Vagina (tissue), 2 donors: ENCODE measurements at places on chromosomes 7 and 10.

GRCh38 chr7:45064047-45064725 lies 24.6 kb downstream of the NACAD start:
- DNase-seq: no peak

DNA sequence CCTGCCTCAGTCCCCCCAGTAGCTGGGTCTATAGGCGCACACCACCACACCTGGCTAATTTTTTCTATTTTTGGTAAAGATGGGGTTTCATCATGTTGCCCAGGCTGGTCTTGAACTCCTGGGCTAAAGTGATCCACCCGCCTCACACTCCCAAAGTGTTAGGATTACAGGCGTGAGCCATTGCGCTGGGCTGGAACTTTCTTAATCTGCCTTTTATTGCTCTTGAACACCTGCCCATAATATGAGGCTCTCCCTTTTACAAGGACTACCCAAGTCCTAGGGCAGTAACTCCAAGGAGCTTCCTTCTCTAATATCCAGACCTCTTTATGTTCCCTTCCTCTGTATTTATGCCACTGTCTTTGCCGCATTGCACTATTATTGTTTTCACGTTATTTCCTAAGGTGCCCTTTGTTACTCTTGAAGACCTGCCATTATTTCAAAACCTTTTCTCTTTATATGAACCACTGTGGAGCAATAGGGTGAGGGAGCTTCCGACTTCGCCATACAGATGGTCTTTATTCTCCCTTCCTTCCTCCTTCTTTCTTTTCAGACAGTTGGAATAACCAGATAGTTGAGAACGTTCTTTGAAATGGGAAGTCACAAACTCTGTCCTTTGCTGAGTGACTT lies 36.3 kb upstream of the TCF7L2 start:
- DNase-seq: no peak

DNA sequence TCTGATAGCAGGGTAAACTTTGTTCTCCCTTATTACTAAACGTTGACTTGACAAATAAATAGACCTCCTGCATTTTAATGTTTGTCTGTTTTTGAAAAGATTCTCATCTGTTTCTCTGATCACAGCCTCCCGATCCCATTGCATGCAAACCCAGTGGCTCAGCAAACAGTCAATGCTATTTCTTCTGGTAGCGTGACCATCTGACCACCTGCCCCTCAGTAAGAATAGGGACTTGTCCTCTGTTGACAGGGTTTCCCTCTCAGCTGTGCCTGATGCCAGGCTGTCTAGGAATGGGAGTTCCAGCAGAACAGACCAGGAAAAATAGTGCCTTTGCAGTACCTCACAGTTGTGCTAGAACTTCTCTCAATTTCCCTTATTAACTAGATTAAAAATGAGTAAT lies 40.7 kb upstream of the EBLN1 start:
- DNase-seq: no peak

DNA sequence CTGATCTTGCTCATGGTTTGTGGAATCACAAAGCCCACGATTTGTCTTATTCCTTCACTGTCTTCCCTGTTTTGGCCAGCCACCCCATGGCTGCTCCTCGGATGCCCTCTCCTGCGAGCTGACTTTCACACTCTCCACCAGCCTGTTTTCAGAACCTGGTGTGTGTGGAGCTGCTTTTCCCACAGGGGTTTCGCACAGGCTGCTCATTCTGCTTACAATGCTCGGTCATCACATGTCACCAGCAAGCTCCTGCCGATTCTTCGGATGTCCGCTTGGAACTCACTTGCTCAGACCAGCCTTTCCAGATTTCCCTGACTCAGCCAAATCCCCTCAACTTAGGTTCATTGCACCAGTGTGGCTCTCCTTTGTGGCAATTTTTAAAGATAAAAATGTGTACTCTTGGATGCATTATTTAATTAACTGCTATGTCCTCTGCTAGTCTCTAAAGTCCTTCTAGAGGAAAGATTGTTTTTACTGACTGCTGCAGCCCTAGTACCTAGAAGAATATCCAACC lies 1018.6 kb upstream of the LRRTM3 start:
- no peak for DNase-seq

GRCh38 chr10:8254350-8254749 lies 199.9 kb downstream of the GATA3 start:
- no peak for DNase-seq

- no peak for DNase-seq
Observed at GRCh38 chr10:95125582-95125981, 56.3 kb upstream of the CYP2C8 start.

GRCh38 chr10:99457813-99458212 lies 27.4 kb upstream of the GOT1 start:
- no peak for DNase-seq

- no peak for DNase-seq
Observed at GRCh38 chr10:102661658-102662028, 17.4 kb downstream of the TRIM8 start.

- DNase-seq: no peak
Observed at GRCh38 chr7:76225379-76225778, 23.7 kb downstream of the SRRM3 start.

DNA sequence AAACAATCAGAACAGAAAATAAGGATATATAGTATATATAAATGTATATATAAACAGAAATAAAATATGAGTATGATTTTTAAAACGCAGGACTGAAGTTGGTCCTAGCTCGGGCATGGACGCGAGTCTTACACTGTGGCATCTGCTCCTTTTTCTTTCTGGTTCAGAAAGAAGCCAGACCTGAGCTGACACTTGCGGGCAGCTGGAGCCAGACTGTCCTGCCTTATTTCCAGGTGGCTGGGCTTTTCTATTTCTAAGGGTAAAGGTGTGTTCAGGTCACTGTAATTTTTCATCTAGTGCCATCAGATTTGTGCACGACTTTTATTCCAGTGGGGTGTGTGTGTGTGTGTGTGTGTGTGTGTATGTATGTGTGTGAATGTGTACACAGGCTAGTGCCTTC lies 166.4 kb downstream of the GALNT17 start:
- no peak for DNase-seq

GRCh38 chr7:19060761-19061259 lies 56.6 kb downstream of the TWIST1 start:
- DNase-seq: no peak

- DNase-seq: no peak
Observed at GRCh38 chr7:130240240-130240639, 26.4 kb upstream of the CPA2 start.

- DNase-seq: no peak
Observed at GRCh38 chr10:69051303-69051702, 36.6 kb upstream of the SRGN start.

DNA sequence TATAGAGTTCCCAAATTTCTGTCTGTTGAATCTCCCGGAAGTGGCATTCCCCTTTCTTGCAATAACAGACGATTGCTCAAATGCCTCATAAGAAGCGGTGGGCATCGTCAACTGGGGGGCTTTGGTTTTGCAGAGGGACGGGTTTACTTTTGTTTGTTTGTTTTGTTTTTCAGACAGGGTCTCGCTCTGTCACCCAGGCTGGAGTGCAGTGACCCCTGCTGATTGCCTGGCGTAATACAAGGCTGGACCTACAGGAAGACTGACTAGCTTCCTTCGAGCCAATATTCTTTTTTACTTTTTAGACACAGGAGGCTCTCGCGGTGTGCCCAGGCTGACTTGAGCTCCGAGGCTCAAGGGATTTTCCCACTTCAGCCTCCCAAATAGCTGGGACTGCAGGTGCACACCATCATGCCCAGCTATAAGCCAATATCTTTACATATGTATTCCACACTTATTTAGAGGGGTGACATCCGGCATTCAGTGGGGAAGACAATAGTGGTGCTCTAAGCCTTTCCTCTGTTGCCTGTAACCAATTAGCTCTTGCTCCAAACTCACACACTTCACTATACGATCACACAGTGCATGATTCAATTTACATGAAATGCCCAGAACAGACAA lies 58.1 kb downstream of the FHIP2A start:
- no peak for DNase-seq

GRCh38 chr10:29841724-29842649 lies 207.2 kb upstream of the SVIL start:
- no peak for DNase-seq

DNA sequence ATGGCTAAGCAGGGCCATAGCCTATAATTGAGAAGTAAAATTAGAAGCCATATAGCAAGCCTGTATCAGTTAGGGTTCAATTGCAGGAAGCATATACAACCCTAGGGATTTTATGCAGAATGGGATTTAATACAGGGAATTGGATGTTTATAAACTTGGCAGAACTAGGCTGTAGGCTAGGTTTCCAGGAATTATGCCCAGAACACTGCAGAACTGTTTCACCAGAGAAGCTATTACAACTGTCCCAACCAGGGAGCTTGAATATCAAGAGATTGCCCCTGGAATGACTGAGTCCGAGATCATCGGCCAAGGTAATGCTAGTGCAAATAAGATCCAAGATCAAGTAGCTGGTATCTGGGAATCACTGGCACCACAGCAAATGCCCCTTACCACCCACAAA lies 64.0 kb downstream of the PRR15 start:
- DNase-seq: no peak

GRCh38 chr7:157839226-157839625 lies 502.4 kb downstream of the DNAJB6 start:
- no peak for DNase-seq

DNA sequence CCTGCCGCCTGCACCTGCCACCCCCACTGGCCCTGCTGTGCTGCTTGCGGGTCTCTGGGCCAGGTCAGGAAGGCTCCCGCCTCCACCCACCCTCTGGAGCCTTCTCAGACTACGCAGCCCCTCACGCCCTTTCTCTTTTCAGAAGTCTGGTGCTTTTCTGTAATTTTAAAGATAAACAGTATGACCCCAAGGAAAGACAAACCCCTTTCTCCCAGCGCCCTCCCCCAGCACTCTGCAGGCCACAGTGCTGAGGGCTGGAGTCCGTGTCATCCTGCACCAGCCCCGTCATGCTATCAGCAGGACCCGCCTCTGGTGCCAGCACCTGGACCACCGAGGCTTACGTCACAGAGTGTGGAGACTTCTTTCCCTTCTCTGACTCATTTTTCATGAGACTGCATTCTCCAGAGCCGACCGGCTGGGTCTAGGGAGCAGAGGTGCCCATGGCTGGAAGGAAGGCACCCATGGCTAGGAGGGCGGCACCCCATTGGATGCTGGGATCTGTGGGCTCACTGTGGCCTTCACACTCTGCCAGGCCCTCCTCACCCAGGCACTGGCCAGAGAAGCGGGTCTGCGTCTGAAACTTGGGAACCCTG lies 53.4 kb downstream of the CFAP46 start:
- no peak for DNase-seq

GRCh38 chr7:72405418-72405817 lies 6.7 kb downstream of the CALN1 start:
- no peak for DNase-seq

DNA sequence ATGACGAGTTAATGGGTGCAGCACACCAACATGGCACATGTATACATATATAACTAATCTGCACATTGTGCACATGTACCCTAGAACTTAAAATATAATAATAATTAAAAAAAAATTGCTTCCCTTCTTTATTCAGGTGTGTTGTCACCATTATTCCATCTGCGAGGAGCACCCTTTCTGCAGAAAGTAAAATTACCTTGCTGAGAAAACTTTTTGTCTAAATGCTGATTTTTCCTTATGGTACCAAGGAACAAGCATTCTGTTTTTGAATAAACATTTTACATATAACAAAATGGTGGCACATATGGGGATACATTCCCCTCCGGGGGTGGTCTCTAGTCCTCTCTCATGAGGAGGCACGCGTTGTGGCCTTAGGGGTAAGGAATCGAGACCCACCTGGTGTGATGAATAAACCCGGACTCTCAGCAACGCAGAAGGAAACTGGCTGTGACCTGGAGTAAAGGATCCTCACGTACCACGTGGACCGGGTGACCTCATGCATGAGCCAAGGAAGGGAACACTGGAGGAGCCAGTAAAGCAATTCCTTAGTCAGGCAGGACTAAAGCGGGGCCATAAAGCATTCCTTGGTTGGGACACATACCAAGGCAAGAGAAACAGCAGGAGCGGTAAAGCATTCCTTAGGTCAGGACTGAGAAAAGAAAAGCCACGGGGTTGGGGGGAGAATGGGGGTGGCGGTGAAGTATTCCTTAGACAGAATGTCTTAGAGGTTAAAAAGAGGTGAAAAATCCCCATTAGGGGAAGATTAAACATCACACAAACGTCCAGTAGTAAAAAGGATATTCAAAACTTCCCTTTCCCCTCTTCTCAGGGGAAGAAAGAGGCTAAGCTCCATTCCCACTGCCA lies 20.8 kb upstream of the OPTN start:
- no peak for DNase-seq
